ENCODE measurements at places on chromosomes 5 and 9.

- DNase-seq: no peak
Observed at GRCh38 chr5:140550147-140551079, 3.0 kb downstream of the EIF4EBP3 start.

DNA sequence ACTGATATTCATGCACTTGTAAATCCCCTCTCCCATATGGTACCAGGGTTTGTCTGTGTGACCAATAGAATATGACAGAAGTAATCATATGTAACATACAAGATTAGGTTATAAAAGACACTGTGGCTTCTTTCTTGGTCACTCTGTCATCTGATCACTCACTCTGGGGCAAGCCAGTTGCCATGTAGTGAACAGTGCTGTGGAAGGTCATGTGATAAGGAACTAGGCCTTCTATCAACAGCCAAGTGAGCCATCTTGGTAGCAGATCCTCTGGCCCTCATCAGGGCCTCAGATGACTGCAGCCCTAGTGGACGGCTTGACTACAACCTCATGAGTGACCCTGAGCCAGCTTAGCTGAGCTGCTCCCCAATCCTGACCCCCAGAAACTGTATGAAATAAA, 30.0 kb upstream of the MATR3 start:
- no peak for DNase-seq

- DNase-seq: no peak
Observed at GRCh38 chr9:128286440-128286839, 10.4 kb downstream of the SWI5 start.

GRCh38 chr5:133122711-133123110, 70.9 kb downstream of the HSPA4 start:
- no peak for DNase-seq

GRCh38 chr9:132207839-132208615, 46.2 kb downstream of the NTNG2 start:
- no peak for DNase-seq

- no peak for DNase-seq
Observed at GRCh38 chr5:95843733-95844223, 21.3 kb upstream of the GLRX start.

All from CD4-positive, alpha-beta T cell treated with Interleukin-17A for 1 hour (primary cell).